NCI-H2081 (cell line): ENCODE measurements at places on chromosomes 16 and 17.

DNA sequence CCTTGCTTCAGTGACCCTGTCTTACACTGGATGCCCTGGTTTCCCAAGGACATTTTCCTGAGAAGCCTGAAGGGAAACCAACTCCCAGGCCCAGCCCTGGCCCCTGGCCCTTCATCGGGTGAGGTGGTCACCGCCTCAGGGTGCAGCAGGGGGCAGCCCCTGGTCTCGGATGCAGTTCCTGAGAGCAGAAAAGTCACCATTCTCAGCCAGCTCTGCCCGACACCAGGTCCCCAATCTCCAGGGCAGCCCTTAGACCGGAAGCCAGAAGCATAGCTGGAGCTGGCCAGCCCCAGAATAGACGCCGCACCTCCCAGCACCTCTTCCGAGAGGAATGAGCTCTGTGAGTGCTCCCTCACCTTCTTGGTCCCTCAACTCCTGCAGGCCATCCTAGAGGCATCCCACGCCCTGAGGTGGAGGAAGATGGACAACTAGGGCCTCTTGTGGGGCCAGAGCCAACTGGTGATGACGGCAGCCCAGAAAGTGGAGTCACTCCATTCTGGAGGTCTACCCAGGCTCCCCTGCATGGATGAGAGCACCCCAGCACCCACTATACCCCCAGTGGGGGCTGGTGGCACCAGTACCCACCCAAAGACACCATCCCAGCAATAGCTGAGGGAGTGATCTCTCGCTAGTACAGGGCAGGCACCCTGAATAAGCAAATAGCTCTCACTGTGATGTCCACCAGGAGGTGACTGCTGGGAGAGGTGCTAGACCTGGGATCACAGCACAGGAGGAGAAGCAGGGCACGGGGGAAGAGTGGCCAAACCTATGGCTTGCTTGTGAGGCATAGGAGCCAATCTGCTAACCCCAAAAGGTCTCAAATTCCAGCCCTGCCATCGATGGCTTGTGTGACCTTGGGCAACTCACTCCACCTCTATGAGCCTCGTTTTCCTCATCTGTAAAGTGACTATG is 56.2 kb downstream of the TK2 start:
- DNase-seq: no peak

GRCh38 chr17:78041386-78042179 is 83.1 kb downstream of the TNRC6C start:
- no peak for DNase-seq

- no peak for DNase-seq
Measured at GRCh38 chr17:19363460-19364035, 1.0 kb upstream of the B9D1 start.

- no peak for DNase-seq
Measured at GRCh38 chr16:72159801-72160200, 12.2 kb downstream of the PMFBP1 start.

DNA sequence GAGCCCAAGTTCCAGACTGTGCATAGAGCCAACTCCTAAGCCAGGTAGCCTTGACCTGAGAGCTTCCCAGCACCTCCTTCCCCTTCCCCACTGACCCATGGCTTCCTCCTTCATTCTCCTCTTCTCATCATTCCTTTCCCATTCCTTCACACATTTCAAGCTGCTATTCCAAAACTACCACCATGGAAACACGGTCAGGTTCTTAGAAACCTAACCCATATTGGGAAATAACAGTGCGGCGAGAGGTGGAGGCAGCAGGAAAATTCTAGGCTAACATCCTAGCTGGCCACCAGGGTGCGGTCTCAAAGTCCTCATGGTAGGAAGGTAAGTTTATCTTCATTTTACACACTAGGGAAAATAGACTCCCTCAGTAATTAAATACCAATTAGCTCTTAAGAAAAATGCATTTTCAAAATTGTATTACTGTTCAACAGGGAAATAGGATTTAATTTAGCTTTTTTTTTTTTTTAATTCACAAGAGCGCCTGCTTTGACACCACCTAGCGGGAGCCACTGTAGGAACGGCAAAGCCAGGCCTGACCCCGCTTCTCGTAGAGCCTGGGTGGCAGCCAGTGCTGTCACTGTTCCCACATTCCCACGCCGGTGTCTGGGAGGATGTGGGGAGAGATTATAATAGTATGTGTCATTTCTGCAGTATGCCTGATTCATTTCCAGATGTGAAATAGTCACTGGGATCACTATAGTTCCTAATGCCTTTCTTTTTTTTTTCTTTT is 14.0 kb upstream of the SPHK1 start:
- DNase-seq: no peak

- no peak for DNase-seq
Measured at GRCh38 chr17:9439851-9440250, 135.8 kb downstream of the STX8 start.

DNA sequence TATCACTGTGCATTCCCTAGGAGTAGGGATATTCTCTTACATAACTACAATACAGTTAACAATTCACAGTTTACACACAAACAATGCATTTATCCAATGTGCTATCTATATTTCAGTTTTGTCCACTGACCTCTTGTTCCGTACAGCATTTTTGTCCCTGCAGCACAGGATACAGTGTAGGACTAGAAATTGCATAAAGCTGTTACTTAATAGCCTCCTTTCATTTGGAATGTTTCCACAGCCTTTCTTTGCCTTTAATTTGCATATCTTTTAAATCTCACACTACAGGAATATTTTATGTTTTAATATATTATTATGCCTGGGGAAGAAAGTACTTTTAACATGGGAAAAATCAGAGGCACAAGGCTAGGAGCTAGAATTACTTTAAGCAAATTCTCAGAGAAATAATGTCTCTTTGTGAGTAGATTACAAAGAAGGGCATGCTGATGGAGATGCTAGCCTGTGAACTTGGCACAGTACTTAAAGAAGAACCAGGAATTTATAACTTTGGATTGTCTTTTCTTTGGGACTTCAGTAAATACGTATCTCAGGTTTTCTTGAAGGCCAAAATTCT is 144.3 kb downstream of the ITFG1 start:
- DNase-seq: no peak

GRCh38 chr16:548586-548985 is 11.6 kb upstream of the PRR35 start:
- DNase-seq: no peak

DNA sequence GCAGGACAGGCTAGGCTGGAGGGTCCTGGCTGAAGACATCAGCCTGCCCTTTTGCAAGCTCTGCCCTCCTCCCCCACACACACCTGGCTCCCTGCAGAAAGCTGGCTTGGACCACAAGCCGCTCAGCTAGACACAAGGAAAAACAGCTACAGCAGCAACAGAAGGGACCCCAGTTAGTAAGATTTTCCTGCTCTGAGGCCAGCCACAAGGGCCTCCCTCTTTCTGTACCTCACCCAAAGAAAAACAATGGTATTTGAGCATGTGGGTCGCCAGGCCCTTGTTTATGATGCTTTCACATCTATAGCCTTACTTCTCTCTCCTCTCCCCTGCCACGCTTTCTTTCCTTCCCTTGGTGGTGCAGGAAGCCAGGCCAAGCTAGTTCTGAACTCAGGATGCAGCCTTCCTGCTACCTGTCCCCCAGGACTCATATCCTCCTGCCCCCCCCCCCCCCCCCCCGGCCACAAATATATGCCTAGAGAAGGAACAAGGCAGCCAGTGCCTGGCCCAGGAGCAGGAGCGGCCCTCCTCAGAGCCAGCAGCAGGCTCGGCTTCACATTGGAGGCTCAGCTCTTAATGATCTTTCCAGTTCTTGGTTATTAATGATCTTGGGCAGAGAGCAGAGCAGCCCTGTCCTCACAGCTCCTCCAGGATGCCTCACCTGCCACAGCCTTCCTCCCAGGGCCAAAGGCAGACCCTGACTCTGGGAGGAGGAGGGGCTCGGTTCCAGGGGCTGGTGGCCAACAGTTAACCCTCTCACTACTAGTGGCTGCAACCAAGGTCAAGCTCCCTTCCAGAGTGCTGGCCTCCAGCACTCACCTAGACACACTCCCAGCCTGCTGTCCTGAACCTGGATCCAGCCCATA is 19.5 kb downstream of the GRIN2C start:
- DNase-seq: no peak

- no peak for DNase-seq
Measured at GRCh38 chr17:7382901-7383300, 2.0 kb downstream of the TNK1 start.

DNA sequence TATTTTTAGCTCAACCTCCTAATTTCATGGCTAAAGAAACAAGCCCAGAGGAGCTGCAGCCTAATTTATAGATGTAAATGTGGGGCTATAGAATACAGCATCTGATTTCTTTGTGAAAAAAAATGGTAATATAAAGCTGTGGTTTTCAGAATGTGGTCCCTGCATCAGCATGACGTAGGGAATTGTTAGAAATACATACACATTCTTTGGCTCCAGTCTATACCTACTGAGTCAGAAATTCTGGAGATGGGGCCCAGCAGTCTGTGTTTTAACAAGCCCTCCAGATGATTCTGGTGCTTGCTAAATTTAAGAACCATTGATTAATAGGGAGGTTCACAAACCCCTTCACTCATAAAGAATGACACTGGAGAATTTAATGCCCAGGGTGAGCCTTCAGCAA is 18.1 kb upstream of the MYH8 start:
- DNase-seq: no peak

GRCh38 chr16:524274-525040 is 3.1 kb upstream of the CAPN15 start:
- no peak for DNase-seq

DNA sequence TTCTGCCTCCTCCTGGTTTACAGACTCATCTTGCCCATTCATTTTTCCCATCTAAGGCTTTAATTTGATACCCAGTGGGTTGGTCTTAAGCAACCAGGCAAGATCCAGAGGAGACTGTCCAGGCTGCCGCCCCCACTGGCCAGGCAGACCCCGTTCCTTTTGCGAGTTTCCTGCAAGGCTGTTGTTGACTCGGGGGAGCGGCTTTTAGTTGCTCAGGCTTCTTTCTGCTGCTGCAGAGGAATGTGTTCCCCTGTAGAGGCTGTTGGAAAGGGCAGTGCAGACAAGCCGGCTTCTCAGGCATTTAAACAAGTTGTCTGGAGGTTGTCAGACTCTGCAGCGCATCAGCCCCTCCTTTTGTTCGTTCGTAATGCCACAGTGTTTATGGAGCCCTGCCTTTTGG is 231.2 kb downstream of the PRKCA start:
- DNase-seq: no peak

- DNase-seq: no peak
Measured at GRCh38 chr16:51553910-51554309, 402.8 kb upstream of the SALL1 start.

GRCh38 chr17:27247958-27248342 is 46.0 kb upstream of the WSB1 start:
- no peak for DNase-seq
